Esophagus muscularis mucosa (tissue), 4 donors: ENCODE measurements at places on chromosomes 16 and 17. TPM values are rescaled to one million over a fixed set of nuclear protein-coding genes. Genes with fewer than 3 reads are reported as not detected.

The MYL11 gene
- total RNA-seq, result not detected

GRCh38 chr16:81313701-81314602 lies 810 bp upstream of the GAN start:
- no peak for DNase-seq

DNA sequence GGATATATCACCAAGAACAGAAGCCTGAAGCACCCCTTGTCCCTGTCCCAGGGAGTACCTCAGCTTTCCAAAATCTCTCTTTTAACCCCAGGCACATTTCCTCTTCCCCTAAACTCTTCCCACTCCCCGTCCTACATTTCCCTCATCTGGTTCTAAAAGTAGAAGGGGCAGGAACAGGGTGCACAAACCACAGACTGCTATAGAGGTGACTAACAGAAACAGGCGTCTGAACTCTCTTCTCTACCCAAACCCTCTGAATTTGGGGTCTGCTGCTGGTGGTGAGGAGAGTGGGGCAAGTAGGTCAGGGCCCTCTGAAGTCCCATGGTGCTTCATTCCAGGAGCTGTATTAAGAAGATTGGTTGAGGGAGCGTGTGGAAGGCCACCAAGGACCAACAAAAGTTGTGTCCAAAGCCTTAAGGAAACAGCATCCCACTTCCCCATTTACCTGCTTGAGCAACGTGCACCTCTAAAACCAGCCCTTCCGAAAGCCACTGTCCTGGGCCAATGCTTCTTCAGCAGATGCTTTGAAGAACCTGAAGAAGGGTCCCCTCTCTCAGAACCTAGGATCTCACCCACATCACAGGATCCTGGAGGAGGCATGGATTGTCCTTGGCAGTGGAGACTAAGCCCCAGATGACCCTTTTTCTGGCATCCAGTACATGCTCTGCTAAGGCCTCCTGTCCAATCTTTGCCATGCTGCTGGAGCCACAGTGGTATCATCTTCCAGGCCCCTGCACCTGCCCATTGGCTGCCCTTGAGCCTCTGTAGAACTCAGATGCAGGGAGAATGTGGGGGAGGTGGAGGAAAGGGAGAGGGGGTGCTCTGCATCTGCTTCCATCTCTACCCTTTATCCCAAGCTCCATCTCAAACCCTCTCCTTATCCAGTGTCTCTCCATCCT lies 5.7 kb upstream of the NR1D1 start:
- DNase-seq, result no peak

The NPIPB9 gene
- 2.2 TPM for total RNA-seq

The KRT31 gene
- total RNA-seq, result not detected

DNA sequence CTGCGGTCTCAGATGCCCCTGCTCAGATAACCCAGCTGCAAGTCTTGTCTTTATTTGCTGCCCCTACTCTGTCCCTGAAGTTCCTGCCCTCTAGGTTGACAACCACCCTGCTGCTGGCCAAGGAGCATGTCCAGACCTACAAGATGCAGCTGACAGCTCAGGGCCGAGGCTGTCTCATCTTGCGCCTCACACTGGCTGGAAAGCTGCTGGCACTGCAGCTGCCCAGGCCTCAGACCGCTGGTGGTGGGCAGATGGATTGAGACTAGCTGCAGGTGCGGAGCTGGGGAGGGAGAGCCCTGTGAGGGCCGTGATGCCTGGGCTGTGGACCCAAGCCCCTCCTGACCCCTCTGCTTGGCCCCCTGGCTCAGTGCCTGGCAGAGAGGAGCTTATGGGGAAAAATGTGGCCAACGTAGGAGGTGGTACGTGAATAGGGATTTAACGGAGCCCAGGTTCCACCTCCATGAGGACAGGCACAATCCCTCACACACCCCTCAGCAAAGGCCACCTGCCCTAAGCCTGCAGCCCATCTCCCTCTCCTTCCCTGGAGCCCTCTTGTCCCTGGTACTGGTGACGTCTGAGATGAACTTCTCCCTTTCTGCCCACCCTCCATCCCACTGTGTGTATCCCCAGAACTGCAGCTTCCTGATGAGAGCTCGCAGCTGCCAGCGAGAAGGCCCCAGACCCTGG lies 8.3 kb upstream of the GALK1 start:
- DNase-seq, result no peak

DNA sequence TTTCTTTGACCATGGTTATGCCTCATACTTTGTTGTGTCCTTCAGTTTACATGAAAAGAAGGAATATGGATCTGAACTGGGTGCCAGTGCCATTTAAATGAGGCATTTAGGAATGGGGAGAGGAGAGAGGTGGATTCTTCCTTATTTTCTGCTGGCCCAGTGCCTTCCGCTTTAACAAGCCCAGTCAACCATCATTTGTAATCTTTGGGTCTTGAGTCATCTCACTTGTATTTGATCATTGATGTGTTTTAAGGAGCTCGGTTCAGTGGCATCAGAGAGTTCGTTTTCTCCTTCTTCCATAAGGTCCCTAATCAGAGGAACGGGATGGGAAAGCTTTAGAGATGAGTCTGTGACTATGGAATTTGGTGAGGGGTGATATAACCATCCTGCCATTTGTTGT lies 334.9 kb downstream of the WWOX start:
- DNase-seq, result peak; percentile 26

GRCh38 chr17:58059141-58059540 lies 24.1 kb upstream of the DYNLL2 start:
- DNase-seq, result no peak

GRCh38 chr17:67401598-67402504 lies 24.8 kb downstream of the PITPNC1 start:
- no peak for DNase-seq

DNA sequence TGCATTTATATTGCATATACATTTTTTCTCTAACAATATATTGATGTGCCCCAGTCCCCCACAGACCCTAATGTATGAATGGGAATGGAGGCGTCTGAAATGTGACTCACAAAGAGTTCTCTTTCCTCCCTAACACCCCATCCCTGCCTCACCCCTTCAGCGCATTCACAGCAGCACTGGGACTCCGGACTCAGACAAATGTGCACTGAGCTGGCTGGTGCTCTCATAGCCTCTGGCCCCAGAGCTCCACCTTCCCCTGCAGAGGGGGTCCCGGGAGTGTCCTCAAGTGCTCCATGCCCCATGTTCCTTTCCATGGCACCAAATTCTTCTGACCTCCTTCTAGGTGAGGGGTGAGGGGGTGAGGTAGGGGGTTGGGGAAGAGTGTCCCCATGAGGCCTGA lies 20.6 kb downstream of the NPTX1 start:
- no peak for DNase-seq

GRCh38 chr17:4345581-4346252 lies 20.8 kb downstream of the UBE2G1 start:
- no peak for DNase-seq

DNA sequence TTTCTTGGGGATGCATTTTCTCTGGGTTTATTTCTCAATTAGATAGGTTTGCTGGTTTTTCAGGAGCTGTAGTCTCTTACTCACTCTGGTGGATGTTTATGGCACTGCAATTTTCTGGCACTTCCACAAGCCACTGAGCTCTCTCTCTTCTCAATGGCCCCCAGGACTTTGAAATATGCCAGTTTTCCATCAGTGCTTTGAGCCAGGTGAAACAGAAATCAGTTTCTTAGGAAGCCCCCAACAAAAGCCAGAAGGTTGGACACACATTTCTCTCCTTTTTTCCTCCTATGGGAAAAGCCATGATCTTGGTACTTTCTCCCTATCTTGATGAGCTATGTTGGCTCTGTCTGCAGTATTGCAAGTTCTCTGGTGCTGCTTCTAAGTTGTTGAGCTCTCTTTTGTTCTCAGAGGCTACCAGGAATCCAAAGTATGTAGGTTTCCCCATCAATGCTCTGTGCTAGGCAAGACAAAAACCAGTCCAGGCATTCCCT lies 90.7 kb upstream of the SMIM36 start:
- DNase-seq, result no peak

- DNase-seq, result no peak
Measured at GRCh38 chr16:49644145-49644463, 211.8 kb downstream of the ZNF423 start.

The KRT24 gene
- 0.52 TPM for total RNA-seq

The CBX2 gene
- total RNA-seq, result 2.8 TPM

DNA sequence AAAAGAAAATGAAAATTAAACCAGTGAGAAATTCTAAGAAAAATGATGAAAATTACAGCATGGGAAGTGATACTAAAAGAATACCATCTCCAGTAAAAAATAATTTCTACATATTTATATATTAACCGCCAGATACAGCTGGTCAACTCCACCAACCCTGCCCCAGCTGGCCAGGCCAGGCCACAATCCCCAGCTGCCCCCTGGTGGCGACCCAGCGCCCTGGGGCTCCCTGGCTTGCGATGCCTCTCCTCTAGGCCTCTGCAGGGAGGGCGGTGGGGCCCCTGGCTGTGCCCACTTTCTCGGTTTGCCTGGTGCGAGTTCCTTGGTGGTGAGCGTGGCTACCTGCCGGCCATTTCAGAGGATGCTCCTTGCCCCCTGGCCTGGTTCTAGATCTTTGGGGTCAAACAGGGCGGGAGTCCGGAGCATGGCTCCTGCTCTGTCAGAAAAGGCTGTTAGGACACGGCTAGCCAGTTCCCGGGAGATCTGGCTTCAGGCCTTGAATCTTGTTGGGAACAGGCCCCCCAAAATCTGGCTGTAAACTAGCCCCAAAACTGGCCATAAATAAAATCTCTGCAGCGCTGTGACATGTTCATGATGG lies 14.5 kb downstream of the GLIS2 start:
- no peak for DNase-seq
